ENCODE measurements at places on chromosomes 5 and 9.

GRCh38 chr5:92508271-92508670, 1072.7 kb downstream of the NR2F1-AS1 start:
- no peak for DNase-seq

DNA sequence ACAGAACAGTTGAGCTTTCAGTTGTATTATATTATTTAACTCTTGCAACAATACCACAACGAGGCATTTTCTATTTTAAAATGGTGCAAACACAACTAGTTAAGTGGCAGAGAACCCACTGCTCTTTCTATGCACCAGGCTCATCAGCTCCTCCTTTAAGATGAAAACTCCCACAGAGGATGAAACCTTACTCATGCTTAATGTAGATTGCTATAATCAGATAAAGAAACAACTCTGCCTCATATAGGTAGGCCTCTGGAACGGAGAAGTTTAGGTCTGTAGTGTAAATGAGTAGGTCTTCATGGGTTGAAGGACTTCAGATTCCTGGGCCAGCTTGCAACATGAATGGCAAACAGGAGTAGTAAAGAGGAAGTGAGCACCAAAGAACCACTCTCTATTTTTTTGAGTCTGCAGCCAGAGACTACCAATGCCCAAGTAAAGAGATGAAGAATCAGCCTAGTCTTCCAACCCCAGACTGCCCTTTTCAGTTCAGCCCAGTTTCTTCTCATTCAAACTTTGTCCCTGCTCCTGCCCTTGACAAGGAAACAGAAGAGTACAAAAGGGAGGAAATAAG, 33.9 kb downstream of the HACD4 start:
- DNase-seq: no peak

DNA sequence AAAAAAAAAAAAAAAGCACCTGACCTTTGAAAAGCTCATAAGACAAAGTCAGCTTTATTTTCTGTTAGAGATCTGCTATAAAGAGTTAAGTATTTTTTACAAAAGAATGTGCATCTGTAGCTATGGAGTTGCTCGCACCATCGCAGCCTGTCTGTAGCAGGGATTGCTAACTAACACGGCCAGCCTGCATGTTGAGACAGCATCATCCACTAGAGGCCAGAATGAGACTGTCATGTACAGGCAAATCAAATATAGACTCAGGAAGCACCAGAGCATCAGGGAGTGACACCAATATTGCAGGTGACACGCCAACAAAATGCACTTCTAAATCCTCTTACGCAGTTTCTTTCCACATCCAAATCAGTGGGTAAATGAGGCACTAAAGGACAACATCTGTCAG, 136.3 kb upstream of the RASEF start:
- no peak for DNase-seq

- DNase-seq: no peak
Measured at GRCh38 chr5:117494188-117494587, 919.6 kb upstream of the SEMA6A start.

- DNase-seq: no peak
Measured at GRCh38 chr9:3793971-3794383, 268.2 kb upstream of the RFX3 start.

- DNase-seq: no peak
Measured at GRCh38 chr5:175712313-175712680, 54.4 kb downstream of the HRH2 start.

DNA sequence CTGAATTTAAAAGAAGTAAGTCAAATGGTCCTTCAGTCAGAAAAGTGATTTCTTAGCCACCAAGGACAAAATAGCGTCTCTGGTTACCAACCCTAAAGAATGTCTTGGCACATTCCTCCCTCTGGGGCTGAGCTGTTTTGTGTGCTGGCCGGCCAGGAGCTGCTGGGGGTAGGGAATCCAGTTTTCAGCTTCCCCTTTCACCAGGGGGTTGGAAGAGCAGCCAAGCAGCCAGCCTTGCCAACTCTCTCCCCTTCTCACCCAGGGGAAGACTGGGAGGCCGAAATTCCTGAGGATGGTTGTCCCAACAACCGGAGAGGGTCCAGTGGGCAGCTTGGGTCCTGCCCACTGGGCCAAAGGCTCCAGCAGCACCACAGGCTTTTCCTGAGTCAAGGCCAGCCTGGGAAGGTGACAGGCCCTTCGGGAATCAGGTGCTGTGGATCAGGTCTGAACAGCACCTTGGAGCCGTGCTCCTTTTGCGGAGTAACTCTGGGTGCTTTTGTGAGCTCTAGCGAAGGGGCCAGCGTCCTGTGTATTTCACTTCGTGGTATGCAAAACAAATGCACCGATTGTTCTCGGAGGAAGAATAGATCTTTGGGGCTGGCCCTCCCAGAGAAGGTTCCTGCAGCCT, 4.2 kb downstream of the WWC1 start:
- peak; percentile 46 for DNase-seq

GRCh38 chr5:77306531-77306930, 96.1 kb downstream of the PDE8B start:
- DNase-seq: no peak

- DNase-seq: no peak
Measured at GRCh38 chr9:8074713-8075286, 275.2 kb upstream of the DMAC1 start.

DNA sequence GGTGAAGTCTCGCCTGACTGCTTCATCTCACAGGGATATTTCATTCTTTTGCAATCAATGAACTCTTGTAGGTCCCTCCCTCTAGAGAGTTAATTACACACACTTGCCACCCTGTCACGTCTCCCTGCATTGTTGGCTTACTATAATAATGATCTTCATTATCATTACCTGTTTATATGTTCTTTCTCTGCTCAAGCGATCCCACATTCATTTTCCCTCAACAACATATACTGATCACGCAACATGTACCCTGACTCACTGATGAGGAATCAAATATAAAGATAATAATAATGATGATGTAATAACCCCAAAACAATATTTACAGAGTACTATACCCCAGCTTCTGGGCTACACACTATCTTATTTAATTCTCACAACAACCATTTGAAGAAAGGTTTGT, 88.5 kb downstream of the FEM1C start:
- DNase-seq: no peak

DNA sequence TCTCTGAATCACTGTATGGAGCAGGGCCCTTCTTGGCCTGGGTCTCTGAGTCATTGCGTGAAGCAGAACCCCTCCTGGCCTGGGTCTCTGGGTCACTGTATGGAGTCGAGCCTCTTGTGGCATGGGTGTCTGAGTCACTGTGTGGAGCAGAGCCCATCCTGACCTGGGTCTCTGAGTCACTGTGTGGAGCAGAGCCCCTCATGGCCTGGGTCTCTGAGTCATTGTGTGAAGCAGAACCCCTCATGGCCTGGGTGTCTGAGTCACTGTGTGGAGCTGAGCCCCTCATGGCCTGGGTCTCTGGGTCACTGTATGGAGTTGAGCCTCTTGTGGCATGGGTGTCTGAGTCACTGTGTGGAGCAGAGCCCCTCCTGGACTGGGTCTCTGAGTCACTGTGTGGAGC, 94.0 kb upstream of the RAPGEF1 start:
- no peak for DNase-seq

DNA sequence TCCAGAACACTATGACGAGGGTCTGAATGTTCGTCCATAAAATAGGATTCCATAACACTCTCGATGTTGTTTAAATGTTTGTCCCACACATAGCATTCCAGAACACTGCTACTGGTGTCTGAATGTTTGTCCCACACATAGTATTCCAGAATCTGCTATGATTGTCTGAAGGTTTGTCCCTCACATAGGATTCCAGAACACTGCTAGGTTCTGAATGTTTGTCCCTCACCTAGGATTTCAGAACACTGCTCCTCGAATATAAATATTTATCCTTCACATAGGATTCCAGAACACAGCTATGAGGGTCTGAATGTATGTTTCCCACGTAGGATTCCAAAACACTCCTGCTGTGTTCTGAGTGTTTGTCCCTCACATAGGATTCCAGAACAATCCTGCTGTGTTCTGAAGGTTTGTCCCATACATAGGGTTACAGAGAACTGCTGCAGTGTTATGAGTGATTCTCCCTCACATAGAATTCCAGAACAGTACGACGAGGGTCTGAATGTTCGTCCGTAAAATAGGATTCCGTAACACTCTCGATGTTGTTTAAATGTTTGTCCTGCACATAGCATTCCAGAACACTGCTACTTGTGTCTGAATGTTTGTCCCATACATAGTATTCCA, 215.3 kb downstream of the FOXD4L6 start:
- DNase-seq: no peak

- no peak for DNase-seq
Measured at GRCh38 chr5:132457371-132458225, 33.0 kb downstream of the IRF1 start.

DNA sequence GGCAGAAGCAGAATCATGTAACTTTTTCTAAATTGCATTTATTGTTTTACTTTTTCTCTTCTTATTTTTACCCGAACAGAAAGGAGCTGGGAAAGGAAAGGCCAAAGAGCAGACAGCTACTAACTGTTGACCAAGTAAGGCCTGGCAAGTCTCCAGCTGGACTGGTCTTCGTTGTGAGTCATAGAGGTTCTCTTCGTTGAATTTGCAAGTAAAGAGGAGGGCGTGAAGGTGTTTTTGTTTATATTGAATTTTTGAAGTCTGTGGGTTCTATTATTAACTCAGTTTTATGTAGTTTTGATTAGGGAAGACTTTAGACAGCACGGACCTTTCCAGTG, 416.5 kb upstream of the CCNH start:
- DNase-seq: no peak

DNA sequence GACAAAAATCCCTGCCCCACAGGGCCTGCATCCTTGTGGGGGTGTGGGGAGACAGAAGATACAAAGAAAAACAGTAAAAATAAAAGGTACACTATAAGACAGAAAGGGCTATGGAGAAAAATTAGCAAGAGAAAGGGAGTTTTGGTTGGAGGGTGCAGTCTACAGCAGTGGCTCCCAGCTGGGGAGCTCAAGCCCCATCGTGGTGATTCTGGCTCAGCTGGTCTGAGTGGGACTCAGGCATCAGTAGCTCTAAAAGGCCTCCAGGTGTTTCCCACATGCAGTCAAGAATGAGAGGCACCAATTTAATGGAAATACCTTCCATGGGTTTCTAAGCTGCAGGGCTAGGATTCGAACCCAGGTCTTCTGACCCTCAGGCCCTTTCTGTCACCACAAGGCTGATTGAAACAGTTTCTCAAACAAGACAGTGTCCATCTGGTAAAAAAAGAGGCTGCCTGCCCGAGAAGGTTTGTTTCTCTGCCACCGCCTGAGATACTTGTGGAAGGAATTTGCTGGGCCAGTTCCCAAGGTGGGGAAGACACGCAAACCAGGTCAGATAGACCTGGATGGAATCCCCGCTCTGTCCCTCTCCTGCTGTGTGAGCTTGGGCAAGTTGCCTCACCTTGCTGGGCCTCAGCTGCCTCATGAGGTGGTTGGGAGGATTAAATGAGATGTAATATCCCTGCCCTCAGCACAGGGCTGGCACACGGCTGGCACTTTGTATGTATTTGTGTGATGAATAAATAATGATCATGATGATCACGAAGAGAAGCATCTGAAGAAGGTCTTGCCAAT, 43.1 kb downstream of the COL27A1 start:
- DNase-seq: no peak

DNA sequence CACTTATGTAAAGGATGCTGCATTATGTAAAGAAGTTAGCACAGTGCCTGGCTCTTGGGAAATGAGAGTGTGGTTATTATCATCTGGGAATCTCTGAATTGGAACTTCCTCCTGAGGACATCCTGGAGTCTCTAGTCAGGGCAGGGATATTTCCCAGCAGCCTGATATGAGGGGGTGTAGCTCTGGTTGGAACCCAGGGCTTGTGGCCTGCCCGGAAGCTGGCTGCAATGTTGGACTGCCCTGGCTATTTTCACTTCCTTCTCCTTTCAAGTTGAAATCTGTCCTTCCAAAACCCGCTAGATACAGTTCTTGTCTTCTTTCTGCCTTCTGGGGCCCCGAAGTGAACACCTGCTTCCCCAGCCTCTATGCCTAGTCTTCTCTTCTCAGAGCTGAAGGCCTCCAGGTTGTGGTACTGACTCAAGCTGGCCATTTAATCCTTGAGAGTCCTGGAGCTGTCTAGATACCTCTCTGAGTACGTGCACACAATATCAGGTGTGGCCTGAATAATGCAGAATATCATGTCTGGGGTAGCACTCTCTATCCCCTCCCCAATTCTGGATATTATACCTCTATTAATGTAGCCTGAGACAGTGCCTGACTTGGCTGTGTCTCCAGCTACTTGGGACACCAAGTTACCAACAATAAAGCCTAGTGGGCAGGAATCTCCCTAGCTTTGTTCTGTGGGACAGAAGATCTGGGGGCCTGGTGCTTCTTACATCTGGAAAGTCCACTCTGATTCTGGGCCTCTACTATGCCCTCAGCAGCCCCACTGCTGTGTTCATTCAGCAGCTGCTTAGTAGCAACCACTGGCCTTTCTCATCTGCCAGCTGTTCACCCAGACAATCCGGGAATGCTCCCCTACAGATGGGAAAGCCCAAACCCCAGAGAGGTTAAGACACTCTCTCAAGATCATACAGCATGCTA, 45.0 kb downstream of the SLC6A7 start:
- no peak for DNase-seq

DNA sequence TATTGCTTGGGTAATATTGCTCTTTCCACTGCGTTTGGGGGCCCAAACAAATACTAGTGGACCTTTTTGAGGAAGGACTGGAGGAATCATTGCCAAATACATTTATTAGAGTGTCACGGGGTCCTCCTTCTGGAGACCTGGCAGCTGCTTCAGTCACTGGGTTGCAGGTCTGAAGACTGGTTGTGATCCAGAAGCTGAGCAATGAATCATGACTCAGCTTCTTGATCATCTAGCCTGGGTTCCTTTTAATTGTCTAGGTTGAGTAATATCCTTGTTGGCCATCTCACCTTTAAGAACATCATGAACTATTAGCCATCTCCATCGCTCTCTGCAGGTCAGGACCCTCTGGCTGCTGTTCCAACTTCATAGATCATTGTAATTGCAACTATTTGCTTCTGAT, 15.4 kb upstream of the UBAP1 start:
- no peak for DNase-seq

DNA sequence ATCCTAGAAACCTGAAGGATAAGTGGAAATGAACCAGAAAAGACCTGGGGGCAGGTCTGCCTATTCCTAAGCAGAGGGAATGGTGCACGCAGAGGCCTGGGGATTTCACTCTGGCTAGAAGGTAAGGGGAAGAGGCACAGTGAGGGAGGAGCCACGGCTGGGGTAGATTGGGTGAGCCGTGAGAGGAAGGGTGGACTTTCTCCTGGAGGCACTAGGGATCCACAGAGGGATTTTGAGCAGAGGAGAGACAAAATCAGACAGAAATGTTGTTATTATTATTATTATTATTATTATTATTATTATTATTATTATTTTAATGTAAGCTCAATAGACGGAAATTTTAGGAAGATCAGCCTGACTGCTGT, 3.0 kb upstream of the ADGRD2 start:
- no peak for DNase-seq

GRCh38 chr5:39469176-39469575, 44.4 kb upstream of the DAB2 start:
- no peak for DNase-seq

- no peak for DNase-seq
Measured at GRCh38 chr5:168737066-168737465, 157.9 kb upstream of the PANK3 start.

DNA sequence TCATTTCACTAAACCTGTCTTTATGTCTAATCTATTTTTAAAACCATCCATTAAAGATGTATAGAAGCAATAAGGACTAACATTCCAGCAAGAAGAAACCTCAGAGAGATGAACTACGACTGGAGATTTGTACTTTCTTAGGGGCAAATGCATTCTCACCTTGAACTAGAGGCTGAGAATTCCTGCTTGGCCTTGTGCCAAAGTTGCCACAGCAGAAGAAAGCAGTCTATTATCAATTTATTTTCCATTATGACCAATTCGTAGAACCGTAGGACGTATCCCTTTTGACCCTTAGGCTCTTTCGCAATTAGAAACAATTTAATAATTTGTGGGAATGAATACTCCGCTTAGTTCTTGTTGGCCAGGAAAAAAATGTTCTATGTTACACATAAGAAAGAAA, 1647.4 kb upstream of the CDH9 start:
- DNase-seq: no peak

All from AG04450 (cell line).